ENCODE measurements at places on chromosomes 2 and 18. TPM values are rescaled to one million over a fixed set of nuclear protein-coding genes. Genes with fewer than 3 reads are reported as not detected.

CBLN2 gene
- total RNA-seq = 0.79 TPM

SIX3 gene
- total RNA-seq = not detected

CYBRD1 gene
- 44.4 TPM for total RNA-seq

CFAP65 gene
- total RNA-seq = not detected

SPAG16 gene
- total RNA-seq = 71.5 TPM

NOSTRIN gene
- total RNA-seq = 5.5 TPM

MREG gene
- 8.1 TPM for total RNA-seq

PLCL1 gene
- total RNA-seq = 0.11 TPM

CYS1 gene
- not detected for total RNA-seq

MAP2 gene
- total RNA-seq = 1.5 TPM

HOXD3 gene
- total RNA-seq = not detected

RGPD3 gene
- total RNA-seq = under 0.01 TPM

HK2 gene
- total RNA-seq = 7.5 TPM

TBR1 gene
- not detected for total RNA-seq

PEX13 gene
- 36.1 TPM for total RNA-seq

MC2R gene
- not detected for total RNA-seq

ALKAL2 gene
- 2.2 TPM for total RNA-seq

SERPINB7 gene
- 0.79 TPM for total RNA-seq

RRM2 gene
- 18.5 TPM for total RNA-seq

DES gene
- total RNA-seq = under 0.01 TPM

CERS6 gene
- 48.3 TPM for total RNA-seq

BARD1 gene
- 22.4 TPM for total RNA-seq

TMEM247 gene
- total RNA-seq = not detected

EVA1A gene
- total RNA-seq = 88.3 TPM

LYPD1 gene
- total RNA-seq = not detected

RHOB gene
- 336 TPM for total RNA-seq

ZC3H8 gene
- total RNA-seq = 3.9 TPM

CYP27C1 gene
- total RNA-seq = 3.1 TPM

FSHR gene
- total RNA-seq = 0.39 TPM

CROCC2 gene
- total RNA-seq = not detected

ATP8B1 gene
- total RNA-seq = 18.4 TPM

SDC1 gene
- 268 TPM for total RNA-seq

Measured in placental epithelial cell (primary cell).